ENCODE measurements at places on chromosomes 12 and 14.

DNA sequence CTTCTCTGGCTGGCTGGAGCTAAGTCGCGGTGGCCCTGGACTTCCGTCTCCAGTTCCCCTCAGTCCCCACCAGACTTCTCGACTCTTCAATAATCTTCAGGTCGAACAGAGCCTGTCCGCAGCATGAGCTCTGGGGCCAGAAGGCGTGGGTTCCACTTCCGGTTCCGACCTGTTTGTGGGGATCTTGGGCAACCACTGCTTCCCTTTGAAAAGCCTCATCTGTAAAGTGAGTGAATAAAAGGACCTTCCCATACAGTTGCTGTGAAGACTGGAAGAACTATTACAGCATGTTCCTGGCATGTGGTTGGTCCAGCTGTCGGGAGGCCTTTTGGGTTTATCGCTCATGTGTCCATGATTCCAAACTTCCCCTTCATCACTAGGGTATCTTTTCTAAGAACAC is 19.4 kb downstream of the ADGRD1 start:
- DNase-seq = no peak

- DNase-seq = no peak
These were observed 28.9 kb downstream of the PTGER2 start for GRCh38 chr14:52342849-52343596.

DNA sequence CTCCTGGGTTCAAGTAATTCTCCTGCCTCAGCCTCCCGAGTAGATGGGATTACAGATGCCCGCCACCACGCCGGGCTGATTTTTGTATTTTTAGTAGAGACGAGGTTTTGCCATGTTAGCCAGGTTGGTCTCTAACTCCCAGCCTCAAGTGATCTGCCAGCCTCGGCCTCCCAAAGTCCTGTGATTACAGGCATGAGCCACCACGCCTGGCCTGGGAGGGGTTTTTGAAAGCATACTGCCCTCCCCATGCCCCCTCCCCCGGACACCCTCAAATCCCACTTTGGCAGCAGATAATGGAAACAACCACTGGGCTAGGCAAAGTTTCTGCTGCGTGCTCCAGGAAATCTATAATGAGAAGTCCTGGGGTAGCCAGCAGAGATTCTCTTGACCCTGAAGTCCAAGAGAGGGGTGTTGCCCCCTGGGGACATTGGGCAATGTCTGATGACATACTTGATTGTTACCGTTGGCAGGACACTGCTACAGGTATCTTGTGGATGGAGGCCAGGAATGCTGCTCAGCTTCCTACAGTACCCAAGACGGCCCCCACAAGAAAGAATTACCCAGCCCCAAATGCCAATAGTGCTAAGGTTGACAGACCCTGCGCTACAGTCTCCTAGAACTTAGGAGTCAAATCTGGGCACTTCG is 18.7 kb upstream of the FBXO21 start:
- no peak for DNase-seq

- DNase-seq = no peak
These were observed 862 bp downstream of the PIP4K2C start for GRCh38 chr12:57591782-57592325.

DNA sequence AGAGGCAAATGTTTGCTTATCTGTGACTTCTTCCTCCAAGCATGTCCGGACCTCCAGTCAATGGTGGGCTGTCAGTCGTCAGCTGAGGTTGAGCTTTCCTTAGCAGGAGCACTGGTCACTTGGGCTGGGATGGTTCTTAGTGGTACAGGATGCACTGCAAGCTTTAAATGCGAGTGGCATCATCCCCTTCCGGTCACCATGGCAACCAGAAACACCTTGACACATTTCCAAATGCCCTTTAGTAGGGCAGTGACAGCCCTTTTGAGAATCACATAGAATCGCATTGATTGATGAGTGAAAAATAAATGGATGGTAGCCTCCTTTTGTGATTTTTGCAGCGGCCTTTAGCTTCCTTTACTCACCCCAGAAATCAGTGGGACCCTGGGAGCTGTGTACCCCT is 24.1 kb downstream of the NTF3 start:
- no peak for DNase-seq

- DNase-seq = no peak
These were observed 181.0 kb downstream of the IPO8 start for GRCh38 chr12:30514666-30515065.

DNA sequence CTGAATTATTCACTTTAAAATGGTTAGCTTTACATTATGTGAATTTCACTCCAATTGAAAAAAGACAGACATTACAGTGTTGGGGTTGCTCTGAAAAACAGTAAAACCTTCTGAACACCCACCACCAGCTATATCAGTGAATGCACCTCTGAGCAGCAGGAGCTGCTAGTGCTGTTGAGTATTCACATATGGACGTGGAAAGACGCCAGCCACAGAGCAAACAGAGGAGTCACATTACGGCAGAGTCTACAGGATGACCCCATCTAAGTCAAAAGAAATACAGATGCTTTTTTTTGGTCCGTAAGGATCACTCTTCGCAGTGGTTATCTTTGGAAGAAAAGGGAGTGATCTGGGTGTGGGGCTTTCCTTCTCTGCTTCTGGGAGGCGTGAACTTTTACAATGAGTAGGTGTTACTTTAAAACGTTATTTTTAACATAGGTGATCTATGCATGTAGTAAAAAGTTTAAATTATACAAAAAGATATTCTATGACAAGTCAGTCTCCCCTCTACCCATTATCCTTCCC is 4.5 kb downstream of the HVCN1 start:
- DNase-seq = no peak

- DNase-seq = no peak
These were observed 7.4 kb downstream of the REM2 start for GRCh38 chr14:22890416-22890815.

- DNase-seq = no peak
These were observed 17.8 kb downstream of the ZBTB42 start for GRCh38 chr14:104818714-104819161.

DNA sequence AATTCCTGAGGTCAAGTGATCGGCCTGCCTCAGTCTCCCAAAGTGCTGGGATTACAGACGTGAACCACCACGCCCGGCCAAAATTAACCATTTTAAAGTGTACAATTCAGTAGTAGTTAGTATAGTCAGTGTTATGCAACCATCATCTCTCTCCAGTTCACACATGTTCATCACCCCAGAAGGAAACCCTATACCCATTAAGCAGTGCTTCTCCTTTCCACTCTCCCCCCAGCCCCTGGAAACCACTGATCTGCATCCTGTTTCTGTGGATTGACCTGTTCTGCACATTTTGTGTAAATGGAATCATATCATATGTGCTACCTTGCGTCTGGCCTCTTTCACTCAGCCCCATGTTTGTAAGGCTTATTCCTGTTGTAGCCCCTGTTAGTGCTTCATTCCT is 52.2 kb downstream of the PHETA1 start:
- no peak for DNase-seq

DNA sequence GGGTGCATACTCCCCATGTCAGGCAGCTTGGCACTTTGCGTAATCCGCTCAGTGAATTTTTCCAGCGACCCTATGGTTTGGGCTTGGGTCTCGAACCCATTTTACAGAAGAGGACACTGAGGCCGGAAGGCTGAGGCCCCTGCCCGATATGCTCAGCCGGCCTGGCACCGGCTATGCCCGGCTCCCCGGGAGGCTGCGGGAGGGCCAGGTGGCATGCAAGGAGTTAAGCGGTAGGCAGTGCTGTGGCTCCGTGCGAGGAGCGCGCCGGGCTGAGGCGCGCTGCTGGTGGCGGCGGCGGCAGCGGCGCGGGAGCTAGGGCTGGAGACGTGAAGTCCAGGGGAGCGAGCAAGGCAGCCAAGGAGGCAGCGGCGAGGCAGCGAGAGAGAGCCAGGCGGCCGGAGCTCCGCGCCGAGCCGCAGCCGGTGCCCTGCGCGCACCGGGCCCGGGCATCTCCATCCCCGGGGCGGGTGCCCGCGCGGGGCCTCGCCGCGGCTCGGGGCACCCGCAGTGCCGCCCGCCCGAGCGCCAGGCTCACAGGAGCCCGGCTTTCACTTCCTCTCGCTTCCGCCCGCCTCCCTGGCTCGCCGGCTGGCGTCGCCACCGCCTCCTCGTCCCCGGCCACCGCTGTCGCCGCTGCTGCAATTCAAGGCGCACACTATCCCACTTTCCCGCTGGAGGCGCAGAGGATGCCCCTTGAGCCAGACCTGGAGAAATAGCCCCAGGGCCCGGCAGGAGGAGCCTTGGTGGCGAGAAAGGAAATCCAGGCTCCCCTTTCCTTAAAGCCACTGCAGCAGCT is at the start of gene WSCD2:
Gene WSCD2 (plus strand): TSS at position 272 of the 796 bp plus-strand sequence. CDS start 66,545 bp downstream, outside the sequence.
- DNase-seq = no peak

GRCh38 chr12:90859591-90859990 is 95.4 kb downstream of the CCER1 start:
- no peak for DNase-seq

DNA sequence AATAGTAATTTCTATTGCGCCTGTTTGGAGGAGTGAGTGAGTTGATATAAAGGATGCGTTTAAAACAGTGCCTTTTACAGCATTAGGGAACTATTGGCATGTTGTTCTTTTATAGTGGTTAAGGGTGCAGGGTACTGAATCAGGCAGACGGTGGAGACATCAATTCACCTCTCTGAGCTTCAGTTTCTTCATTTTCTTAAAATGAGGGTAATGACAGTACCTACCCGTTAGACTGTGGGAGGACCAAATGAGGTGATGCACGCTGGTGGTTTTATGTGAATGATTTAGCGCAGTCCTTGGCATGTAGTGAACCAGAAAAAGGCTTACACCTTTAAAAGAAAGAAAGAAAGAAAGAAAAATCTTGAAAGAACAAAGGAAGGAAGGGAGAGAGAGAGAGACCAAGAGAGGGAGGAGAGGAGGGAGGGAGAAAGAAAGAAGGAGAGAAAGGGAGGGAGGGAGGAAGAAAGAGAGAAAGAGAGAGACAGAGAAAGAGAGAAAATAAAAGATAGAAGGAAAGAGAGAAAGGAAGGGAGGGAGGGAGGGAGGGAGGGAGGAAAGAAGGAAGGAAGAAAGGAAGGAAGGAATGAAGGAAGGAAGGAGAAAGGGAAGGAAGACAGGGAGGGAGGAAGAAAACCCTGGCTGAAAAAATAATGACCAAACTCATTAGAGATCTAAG is 22.2 kb upstream of the CCND2 start:
- DNase-seq = no peak

DNA sequence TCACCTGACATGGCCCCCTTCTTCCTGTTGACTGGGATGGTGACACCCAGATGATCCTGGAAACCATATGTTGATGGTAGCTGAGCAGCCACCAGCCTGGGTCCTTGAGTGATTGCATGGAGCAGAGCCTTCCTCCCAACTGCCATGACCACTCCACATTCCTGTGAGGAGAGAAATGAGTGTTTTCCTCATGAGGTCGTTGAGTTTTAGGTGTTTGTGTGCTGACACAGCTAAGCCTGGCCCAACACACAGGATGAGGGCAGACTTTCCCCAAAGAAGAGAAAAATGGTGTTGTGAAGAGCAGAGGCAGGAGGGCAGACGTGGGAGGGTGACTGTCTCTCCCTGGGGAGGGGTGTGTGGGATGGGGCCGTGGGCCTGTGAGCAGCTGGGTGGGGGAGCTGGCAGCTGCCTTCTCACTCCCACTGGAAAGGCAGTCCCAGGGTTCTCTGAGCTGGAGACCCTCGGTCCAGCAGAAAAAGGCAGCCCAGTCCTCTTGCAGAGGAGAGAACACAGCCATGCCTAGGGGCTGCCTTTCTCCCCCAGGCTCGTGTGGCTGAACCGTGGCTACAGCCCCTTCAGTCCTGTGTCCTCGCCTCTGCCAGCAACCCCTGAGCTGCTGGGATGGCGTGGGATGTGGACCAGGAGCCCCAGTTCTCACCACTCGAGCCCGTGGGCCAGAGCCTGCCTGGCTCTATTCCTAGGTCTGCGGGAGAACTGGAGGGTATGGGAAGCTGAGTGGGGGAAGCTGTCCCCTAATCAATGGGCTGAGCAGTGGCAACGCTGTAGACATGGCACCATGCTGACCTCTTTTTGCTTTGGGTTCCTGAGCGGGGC is 257.0 kb downstream of the ADGRD1 start:
- DNase-seq = no peak

DNA sequence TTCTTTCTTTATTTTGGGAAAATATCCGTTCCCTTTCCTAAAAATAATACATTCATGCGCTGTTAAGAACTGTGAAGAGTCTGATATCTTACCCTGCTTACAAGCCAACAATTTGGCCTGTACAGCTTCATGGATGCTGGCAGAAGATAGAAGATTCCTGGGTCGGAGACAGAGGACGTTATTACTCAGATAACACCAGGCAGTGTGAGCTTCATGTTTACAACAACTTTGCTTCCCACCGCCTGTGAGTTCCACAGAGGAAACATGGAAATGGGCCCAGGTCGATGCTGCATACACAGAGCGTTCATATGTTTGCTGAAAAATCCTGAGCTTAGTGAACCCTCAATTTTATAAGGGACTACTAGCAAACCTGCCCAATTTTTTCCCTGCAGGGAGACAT is 705.6 kb upstream of the SEL1L start:
- DNase-seq = no peak

DNA sequence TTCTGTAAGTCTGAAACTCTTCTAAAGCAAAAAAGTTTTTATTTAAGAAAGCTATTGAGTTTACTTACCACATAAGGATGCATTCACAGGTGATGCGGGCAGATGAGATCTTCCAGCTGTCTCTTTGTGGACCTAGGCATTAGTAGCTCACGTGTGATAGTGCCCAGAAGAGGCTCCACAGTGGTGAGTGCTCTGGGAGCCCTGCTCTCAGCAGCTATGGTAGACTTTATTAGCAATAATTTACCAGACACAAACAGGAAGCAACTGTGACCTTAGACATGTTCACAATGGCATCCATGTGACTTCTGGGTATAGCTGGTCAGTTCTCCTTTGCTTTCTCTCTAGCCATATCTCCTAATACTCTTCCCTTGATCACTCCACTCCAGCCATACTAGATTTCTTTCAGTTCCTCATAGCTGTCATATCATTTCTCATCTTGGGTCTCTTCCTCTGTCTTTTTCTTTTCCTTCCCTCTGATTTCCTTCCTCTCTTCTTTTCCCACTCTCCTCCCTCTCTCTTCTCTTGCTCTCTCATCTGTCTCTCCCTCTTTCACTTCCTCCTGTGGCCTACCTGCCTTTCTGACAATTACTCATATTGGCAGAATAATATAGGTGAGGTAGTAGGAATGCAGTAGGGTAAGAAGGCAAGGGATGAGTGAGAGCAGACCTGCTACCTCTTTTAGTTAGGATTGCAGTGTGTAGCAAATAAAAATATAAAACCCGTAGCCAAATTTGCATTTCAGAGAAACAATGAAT is 75.2 kb upstream of the SCAF11 start:
- no peak for DNase-seq

DNA sequence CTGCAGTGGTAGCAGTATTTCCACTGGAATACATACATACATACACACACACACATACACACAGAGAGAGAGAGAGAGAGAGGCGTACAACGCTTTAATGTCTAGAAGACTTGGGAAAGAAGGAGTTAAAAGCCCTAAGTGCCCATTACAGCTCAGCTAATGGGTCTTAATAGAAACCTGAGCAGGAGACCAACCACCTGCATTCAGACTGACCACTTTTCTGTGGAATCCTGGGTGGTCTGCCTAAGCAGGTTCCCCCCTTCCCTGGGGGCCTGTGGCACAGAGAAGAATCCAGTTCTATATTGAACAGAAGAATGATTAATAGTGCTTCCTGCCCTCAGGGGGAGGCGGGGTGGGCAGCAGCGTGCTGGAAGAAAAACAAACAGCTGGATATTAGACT is 312.4 kb upstream of the PRKD1 start:
- no peak for DNase-seq

Measured in HS-5 (cell line).